ENCODE measurements at places on chromosomes 1 and 21.
A peak's percentile ranks its signal among the peaks of the same experiment; 100 is the strongest.

DNA sequence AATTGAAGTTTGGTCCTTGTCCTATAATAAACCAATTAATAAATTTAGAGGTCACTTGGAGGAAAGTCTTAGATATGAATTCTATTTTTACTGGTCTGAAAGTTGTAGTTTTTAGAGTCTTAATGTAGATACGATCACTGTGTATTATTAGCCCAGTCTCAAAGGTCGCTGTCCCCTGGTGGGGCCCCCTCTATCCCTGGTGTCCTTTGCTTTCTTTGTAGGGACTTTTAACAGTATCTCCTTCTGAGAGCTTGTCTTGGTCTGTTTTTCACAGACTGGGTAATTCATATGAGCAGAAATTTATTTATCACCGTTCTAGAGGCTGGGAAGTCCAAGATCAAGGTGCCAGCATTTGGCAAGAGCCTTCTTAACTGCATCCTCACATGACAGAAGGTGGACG is 18.5 kb downstream of the CHD1L start:
- DNase-seq: no peak

- DNase-seq: no peak
Observed at GRCh38 chr21:45110873-45111624, 36.7 kb downstream of the ADARB1 start.

- DNase-seq: peak; percentile 15
Observed at GRCh38 chr1:109547463-109548320, 723 bp upstream of the GNAI3 start.

- no peak for DNase-seq
Observed at GRCh38 chr1:234645474-234645953, 35.5 kb upstream of the IRF2BP2 start.

GRCh38 chr1:154386643-154387352 is 18.3 kb upstream of the IL6R start:
- peak; percentile 80 for DNase-seq

DNA sequence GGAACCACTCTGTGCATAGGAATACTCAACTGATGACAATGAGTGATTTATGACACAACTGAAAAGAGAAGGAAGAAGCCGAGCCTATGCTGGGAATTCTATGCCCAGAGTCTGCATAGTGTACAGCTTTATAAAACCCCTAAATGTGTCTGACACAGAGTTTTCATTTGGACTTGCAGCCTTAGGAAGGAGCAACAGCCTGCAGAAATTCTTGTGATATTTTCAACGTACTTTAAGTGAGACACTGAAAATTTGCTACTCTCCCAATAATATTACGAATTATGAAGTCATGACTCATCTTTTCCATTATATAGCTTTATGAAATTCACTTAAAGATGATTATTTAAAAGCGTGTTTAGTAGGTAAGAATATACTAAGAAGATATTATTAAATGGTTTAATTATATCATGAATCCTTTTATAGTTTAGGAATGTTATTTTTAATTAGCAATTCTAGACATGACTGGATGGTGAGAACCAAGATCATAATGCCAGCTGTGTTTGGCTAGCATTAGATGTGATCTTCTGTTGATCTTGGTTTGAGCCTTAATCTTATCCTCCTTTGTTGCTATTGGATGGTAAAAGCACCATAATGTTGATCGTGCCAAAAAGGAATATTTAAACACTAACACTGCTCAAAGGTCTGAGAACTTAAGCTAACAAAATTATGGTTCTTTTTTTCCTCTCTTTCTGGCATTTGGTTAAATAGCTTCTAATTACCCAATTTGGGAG is 785.1 kb upstream of the ADGRL4 start:
- no peak for DNase-seq

DNA sequence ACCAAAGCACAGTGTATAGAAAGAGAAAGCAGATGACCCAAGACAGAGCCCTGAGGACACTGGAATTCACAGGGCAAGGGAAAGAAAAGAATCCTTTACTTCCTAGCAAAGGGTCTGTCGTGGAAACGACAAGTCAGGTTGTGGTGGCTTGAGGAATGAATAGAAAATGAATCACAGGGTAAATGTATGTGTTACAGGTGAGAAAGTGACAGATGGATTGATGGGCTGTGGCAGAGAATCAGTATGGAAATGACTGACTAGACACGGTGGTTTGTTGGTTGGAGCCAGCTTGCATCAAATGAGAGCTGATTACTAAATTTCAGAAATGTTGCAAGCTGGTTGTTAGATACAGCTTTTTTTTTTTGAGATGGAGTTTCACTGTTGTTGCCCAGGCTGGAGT is 46.9 kb downstream of the PTP4A2 start:
- no peak for DNase-seq

DNA sequence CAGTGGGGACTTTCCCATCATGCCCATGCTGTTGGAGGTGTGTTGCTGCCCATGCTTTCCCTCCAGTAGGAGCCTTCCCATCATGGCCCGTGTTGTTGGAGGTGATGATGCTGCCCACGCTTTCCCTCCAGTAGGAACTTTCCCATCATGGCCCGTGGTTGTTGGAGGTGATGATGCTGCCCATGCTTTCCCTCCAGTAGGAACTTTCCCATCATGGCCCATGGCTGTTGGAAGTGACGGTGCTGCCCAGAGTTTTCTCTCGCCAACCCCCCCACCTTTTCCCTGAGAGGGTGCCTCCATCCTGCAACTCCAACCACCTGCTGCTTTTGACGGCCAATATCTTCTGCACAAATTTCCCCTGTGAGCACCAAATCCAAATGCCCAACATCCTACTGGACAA is 205.7 kb downstream of the TOMM20 start:
- no peak for DNase-seq

- DNase-seq: no peak
Observed at GRCh38 chr1:214192825-214193643, 87.9 kb upstream of the SMYD2 start.

- no peak for DNase-seq
Observed at GRCh38 chr1:214658175-214658574, 55.2 kb downstream of the CENPF start.

DNA sequence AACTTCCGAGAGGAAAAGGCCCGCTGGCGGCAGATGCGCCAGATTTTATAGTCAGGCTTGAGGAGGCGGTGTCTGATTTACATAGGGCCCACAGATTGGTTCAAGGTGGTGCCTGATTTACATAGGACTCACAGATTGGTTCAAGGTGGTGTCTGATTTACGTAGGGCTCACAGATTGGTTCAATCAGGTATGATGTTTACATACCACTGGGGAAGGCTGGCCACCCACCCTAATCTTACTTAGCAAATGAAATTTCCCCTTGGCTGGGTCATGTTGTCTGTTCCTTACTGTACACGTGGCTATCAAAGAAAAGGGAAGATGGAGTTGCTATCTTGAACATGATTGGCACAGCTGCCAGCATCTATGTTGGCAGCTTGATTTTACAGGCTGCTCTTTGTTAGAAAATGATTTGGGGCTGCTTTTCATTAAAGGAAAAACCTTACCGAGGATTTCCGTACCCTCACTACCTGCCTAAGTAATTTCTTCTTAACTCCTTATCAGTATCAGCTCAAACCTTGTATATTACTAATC is 96.3 kb downstream of the SETD4 start:
- no peak for DNase-seq

- DNase-seq: no peak
Observed at GRCh38 chr1:93686504-93687250, 5.0 kb upstream of the BCAR3 start.

DNA sequence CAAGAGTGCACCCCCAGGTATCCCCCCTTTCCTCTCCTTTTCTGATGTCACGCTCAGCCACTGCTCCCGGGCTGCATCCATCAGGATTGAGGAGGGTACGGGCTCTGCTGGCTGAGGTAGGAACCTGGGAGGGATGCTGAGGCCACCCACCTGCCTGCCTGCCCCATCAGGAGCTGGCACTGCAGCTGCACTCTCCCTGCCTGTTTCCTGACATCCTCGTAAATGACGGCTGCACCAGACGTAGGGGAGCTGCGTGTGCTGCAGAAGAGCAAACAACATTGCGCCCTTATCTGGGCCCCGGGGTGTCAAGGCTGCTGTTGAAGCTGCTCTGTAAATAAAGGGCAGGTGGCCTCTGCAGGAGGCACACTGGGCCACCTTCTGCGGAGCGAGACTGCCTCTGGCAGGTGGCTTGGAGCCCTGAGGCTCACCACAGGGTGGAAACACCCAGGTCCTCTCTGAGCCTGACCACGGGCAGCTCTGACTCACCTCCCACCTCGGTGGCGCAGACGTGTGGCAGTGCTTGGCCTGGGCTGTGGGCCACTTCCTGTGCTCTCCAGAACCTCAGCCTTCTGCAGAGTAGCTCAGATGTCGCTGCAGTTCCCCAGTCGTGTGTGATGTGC is 30.9 kb downstream of the SNAP47 start:
- DNase-seq: peak; percentile 79

DNA sequence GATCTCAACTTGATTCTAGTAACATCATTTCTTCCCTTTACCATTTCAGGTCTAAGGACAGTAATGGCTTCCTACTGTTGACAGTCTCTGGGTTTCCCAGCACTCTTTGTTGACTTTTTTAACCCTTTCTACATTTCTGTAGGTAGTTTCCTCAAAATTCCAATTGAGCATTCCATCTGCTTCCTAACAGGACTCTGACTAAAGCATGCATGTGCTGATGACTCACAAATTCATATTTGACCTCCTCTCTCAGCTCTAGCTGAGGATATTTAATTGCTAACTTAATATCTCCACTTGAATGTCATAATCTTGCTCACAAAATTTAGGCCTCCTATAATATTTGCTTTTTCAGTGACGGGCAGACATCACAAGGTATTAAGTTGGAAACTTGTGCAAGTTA is 93.3 kb upstream of the ZNHIT6 start:
- DNase-seq: no peak

DNA sequence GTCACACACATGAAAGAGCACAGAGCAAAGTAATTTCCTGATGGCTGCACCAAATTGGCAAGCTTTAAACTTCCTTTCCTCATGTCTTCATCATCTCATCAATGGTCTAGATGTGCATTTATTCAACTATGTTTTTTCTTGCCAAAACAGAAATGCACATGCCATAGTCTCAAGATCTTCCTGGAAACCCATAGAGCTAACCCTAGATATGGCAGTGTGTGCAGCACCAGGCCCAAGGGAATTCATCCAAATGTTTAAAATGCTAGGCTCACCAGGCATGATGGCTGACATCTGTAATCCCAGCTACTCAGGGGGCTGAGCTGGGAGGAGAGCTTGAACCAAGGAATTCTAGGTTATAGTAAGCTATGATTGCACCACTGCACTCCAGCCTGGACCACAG is 31.2 kb upstream of the PALMD start:
- no peak for DNase-seq

DNA sequence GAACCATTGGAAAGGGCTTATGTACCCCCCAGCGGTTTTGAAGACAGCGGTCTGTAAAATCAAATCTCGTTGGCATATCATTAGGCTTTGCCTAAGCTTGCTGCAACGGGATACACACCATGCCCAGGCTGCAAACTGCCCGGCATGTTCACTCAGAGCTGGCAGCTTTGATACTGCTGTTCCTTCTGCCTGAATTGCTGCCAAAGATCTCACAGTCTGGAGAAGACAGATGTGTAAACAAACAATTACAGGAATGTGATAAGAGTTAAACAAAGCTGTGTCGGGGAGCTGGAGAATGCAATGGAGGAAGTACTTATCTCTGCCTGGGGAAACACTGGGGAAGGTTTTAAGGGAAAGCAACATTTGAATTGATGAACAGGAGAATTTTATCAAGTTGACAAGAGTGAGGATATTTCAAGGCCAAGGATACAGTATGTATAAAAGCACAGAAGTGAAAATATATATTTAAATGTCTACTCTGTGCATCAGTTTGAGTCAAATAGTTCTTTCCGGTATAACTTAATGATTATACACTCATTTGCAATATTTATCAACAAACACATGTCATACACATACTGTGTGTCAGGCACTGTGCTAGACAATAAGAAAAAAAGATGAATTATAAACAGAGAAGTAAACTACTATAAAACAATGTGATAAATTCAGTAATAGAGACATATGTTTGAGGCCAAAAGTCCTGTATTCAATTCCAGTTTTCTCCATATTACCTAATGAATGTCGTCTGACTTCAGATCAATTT is 29.9 kb downstream of the CHML start:
- DNase-seq: no peak

GRCh38 chr1:179930867-179931266 is 23.7 kb upstream of the CEP350 start:
- DNase-seq: no peak

GRCh38 chr1:175717610-175718540 is 25.5 kb downstream of the TNR start:
- DNase-seq: no peak

- DNase-seq: no peak
Observed at GRCh38 chr1:183417772-183418491, at the start of gene NMNAT2. NMNAT2 (minus strand) TSS chr1:183418380; CDS start chr1:183418267, 113 bp downstream.

DNA sequence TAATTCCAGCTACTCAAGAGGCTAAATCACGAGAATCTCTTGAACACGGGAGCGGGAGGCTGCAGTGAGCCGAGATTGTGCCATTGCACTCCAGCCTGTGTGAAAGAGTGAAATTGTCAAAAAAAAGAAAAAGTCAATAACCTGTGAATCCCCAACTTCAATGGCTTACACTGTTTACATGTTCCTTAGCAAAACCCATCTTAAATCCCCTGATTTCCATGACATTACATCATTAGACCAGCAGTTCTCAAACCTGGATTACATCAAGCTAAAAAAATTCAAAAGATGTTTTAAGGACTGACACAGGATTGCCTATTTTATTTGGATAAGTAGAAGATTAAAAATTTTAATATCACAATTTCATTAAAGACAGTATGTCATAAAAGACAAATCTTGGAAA is 12.4 kb downstream of the GPBP1L1 start:
- DNase-seq: no peak

DNA sequence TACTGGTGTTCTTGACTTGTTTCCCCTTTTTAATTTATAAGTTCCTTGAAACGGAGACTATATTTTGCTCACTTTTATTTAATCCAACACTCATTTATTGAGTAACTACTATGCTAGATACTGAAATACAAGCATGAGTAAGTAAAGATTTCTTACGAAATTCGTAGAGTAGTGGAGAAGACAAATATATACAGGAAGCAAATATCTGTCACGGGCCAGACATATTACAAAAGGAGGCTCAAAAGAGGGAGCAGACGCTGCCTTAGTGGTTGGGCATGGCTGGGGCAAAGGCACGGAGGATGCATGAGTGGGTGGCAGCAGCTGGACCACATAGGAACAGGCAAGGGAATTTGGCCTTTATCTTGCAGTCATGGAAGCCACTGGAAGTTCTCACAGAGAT is 6.8 kb downstream of the NCF2 start:
- no peak for DNase-seq
